Fibroblast of the conjunctiva (primary cell): ENCODE measurements at places on chromosomes 7 and 10.
A peak's percentile ranks its signal among the peaks of the same experiment; 100 is the strongest.

GRCh38 chr7:77862691-77863090, 64.1 kb downstream of the PHTF2 start:
- no peak for DNase-seq

DNA sequence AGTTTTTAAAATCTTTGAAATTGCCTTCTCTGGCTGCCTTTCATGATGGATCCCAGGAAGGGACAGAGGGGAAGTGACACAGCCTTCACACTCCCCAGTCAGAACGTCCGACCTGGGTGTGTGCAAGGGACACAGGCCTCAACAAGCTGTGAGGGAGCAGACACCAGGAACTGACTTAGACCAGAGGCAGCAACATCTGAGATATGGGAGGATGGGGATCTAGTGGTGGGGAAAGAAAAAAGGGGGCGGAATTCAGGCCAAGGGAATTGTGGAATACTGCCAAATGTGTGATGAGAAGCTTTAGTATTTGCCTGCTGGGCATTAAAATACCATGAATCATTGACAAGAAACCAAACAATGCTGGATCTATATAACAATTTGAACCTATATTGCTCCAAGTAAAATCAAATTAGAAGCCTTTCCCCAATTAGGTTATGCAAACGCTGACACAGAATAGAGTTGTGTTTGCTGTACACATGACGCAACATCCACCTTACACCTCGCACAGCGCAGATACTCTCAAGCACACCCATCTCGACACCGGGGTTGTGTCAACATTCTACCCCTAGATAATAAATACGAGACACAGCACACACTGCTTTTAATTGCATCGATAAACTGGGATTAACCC, 17.2 kb upstream of the MNX1 start:
- no peak for DNase-seq

- DNase-seq: no peak
These were observed at the start of gene ABCB1 for GRCh38 chr7:87600130-87601124. ABCB1 (minus strand) TSS chr7:87600884; CDS start chr7:87600184, 700 bp downstream.

DNA sequence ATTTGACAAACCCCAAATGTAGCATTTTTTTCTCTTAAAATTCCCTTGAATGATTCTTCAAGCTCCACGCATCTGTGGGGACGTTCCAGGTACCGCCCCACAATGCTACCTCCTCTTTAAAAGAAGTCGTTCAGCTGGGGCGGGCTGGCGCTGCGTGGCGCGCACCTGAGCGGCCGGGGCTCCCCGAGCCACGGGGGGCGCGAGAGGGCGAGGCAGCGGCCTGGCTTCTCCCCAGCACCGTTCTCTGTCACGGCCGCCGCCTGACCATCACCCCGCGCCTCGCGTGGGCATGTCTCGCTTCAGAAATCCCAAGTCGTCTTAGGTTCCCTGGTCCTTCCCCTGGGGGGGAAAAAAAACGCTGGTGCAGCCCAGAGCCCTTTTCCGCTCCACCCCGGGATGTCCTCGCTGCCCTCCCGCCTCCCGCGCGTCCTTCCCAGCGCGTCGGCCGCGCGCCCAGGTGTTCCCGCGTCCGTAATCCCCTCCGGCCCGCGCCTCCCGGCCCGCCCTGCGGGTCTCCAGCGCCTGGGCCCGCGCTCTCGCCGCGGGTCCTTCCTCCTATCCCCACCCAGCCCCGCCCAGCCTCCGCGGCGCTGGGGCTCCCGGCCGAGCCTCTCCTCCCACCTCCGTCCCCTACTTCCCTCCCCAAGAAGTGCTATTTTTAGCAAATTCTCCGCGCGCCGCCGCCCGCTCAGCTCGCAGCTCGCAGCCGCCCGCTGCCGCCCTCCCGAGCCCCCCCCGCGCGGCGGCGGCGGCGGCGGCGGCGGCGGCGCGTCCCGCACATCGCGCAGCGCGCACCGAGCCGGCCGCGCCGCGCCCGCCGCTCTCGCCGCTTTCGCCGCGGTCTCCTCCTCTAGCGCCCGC, 58.7 kb upstream of the PRPS1L1 start:
- DNase-seq: no peak

- no peak for DNase-seq
These were observed 122.0 kb downstream of the ARL4A start for GRCh38 chr7:12809476-12809875.

- no peak for DNase-seq
These were observed 104.5 kb downstream of the SRI start for GRCh38 chr7:88115258-88115796.

DNA sequence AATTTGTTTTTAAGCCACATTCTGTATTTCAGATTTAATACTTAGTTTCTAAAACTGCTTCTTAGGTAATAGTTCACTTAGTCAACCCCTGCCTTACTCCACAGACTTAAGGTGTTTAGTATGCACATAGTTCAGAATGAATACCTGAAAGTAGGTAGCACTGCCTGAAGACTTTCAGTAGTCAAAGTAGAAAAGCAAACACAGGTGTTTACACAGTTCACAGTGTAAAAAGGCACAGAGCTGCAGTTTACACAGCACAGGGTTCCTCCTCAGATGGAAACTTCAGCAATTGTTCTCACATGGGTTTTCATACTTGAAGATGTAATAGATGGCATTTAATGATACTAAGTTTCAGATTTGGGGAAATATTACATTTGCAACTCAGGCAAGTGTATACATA, 3.1 kb upstream of the PKD1L1 start:
- DNase-seq: no peak

GRCh38 chr7:90727412-90727811, 131.3 kb downstream of the CDK14 start:
- no peak for DNase-seq

DNA sequence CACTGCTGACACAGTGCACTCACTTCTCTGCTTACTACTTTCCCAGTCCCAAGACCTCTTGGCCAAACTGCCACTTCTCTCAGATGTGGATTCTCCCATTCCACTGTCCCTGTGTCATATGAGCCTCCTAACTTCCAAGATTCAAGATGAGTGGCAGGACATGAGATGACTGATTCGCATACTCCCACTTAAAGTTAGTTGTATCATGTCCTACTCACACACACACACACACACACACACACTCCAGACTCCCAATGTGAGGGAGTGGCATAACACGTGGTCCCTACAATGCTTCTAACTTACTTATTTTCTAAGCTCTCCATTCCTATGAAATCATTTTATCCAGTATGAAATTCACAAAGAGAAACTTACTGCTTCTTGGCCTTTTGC, 67.0 kb upstream of the CAV2 start:
- no peak for DNase-seq

GRCh38 chr10:93402192-93402591, 79.9 kb downstream of the MYOF start:
- DNase-seq: no peak

- DNase-seq: peak; percentile 48
These were observed 20.6 kb downstream of the HYAL4 start for GRCh38 chr7:123865517-123866117.

DNA sequence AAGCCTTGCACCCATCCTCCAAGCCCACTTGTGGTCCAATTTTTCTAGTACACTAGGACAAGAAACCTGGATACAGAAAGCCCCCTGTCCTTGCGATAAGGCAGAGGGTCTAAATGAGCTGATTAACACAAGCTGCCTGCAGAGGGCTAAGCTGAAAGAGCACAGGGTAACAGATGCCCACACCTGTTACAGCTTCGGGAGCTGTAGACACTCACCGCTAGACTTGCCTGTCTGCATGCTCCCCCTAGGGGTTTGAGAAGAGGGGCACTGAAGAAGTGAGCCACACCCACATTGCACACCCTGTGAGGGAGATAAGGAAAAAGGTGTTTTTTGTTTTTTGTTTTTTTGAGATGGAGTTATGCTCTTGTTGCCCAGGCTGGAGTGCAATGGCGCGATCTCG, 386.5 kb upstream of the AUTS2 start:
- no peak for DNase-seq

DNA sequence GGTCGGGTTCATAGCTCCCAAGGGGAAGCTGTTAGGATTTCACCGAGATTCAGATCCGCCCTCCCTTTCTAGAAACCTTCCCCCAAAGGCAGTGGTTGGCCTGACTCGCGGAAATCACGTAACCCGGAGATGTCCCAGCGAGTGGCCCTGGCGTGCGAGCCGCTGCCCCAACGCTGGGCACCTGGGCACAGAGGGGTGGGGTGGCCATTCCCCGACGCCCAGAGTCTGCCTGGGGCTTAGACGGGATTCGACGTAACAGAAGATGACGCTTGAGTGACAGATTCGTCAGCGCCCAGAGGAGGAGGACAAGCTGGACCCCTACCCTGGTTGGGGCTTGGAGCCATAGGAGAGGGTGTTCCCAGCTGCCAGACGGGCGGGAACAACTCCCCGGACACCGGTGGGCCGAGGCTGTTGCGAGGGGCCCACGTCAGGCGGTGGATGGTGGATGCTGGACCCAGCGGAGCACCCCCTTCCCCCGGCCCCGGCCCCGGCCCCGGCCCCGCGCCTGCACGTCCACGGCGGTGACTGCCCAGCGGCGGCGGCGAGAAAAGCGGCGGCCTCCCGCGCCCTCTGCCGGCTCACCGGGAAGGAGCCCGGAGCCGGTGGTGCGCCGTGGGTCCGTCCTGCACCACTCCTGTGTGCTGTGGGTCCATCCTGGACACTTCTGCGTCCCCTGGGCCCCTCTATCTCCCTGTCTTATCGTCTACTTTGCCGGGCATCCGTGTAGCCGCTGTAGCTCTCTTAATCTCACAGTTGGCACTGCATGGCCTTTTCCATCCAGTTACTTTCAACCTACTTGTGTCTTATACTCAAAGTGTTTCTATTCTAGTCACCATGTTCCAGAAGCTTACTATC, 35.4 kb upstream of the KNDC1 start:
- DNase-seq: no peak

- DNase-seq: no peak
These were observed 70.8 kb downstream of the ASB13 start for GRCh38 chr10:5595591-5595990.

DNA sequence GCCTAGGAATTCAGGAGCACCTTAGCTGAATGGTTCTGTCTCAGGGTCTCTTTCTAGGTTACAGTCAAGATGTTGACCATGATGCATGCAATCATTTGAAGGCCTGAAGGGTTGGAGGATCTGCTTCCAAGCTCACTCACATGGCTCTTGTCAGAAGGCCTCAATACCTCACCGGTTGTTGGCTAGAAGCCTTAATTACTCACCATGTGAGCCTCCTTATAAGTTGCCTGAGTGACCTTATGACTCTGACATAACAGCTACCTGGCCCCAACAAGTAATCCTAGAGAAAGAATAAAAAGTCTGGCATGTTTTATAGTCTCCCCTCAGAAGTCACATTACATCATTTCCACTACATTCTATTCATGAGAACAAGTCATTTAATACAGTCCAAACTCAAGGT, 3.4 kb upstream of the C1GALT1 start:
- DNase-seq: no peak

DNA sequence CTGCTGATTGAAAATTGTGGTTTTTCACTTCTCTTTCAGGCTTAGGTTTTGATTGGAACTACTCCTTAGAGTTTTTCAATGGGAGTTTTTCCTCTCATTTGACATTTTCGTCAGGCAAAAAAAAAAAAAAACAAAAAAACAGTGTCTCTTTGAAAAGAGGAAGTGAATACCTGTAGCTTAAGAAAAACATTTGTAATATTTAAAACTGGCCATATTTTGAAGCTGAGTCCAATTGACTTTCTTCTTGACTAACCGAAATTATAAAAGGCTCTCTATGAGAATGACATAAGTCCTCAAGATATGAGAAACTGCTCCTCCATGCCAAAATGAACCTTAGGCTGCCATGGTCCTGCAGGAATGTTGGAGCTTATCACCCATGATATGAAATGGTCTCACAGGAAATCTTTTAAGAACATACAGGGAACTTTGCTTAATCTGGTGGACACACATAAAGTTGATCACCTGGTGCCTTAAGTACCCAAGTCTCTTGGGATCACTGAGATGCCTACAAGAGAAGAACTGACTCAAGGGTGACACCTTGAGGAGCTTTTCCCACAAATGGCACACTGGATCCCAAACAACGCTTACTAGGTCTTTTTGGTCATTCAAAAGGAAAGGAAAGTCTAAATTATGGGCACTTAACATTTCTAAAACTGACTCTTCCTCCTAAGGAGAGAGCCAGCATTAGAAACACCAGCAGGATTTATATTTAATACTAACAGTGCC, 263.4 kb downstream of the CDC14C start:
- no peak for DNase-seq

DNA sequence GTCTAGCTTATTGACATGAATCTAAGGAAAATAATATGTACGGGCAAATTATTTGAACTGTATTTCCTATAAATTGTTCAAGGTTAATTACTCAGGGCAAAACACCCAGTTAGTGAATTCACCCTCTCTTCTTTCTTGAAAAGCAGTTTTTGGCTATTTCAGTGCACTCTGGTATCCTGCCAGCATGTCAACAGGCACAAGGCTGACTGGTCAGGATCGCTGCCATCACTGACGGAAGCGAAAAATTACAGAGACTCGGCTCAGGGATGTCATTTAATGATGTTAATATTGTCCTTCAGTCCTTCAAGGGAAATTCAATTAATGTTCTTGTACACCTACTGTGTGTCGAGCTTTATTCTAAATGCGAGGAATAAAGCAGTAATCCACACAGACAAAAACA, 28.3 kb upstream of the OLAH start:
- DNase-seq: no peak

GRCh38 chr7:260441-261281, 29.3 kb upstream of the FOXL3 start:
- DNase-seq: no peak

- no peak for DNase-seq
These were observed 911.9 kb upstream of the LRRN3 start for GRCh38 chr7:110179037-110179436.

DNA sequence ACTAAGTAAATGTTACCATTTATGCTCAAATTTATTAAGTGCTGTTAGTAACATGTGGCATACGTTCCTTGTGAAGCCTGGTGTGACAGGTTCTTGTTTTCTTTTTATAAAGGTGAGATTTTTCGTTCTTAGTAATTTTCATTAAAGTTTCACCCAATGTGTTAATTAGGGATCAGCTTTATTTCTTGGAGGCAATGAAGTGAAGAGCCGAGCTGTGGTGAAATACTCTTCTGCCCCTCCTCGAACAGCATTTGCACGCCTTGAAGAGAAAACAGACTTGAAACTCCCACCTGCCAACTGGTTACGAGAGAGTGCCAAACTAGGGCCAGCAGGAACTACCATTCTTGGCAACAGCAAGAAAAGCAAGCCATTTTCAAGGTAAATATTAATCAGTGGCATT, 1.5 kb downstream of the EDRF1 start:
- DNase-seq: no peak

- DNase-seq: no peak
These were observed 102.0 kb downstream of the NRF1 start for GRCh38 chr7:129713544-129713943.

DNA sequence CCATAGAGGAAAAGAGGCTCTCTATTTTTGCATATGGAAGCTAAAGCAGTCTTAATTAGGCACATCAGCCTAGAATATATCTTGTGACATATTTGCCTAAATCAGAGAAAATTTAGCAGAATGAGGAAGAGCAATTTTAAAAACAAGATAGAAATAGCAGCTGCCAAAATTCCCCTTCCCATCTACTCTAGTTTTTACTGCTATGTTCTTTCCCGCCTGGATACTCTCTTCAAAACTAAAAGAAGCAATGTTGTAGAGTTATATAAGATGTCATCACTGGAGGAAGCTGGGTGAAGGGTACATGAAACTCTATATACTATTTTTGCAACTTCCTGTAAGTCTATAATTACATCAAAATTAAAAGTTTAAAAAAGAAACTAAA, 87.0 kb downstream of the ARMH3 start:
- no peak for DNase-seq
